ENCODE measurements at places on chromosomes 12 and 14.

DNA sequence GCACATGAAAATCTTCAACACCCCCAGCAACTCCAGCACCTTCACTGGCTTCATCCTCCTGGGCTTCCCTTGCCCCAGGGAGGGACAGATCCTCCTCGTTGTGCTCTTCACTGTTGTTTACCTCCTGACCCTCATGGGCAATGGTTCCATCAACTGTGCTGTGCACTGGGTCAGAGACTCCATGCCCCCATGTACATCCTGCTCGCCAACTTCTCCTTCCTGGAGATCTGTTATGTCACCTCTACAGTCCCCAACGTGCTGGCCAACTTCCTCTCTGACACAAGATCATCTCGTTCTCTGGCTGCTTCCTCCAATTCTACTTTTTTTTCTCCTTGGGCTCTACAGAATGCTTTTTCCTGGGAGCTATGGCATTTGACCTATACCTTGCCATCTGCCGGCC is 11.5 kb upstream of the OR11G2 start:
- peak; percentile 29 for DNase-seq

GRCh38 chr14:64707661-64708060 is 3.4 kb downstream of the PLEKHG3 start:
- DNase-seq, result peak; percentile 35

DNA sequence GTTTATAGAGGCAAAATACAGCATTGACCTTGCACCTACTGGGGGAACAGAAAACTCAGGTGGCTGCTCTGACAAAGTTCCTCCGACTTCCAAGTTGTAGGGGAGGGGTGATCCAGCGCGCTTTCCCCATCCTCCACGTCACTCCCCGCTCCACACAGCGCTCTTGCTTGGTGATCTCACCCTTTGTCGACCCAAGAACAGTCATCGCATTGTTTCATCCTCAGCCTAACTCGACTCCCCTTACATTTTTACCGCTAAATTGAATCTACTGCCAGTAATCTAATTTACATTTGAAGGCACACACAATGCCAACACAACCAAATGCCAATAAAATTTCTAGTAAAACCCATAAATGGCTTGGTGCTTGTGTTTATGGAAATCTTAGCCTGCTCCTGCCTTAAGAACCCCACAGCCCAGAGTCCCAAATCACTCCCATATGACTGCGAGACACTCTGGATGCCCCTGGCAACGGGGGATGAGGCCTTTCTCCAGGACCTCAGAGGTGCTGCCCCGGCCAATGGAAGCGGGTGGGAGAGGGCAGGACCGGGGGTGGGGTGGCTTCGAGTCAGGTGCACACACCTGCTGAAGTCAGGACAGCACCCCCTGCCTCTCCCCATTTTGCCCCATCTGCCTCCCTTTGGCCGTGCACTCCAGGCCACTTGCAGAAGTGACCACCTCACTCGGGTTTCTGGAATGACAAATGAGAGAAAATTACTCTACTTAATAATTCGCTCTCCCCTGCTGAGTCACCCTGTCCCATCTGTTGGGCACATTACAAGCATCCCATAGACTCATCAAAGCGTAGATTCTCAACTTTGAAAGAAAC is 98.2 kb upstream of the GSC start:
- DNase-seq, result no peak

GRCh38 chr14:100733152-100733850 is 6.6 kb downstream of the DLK1 start:
- no peak for DNase-seq

GRCh38 chr14:39276005-39276404 is 42.3 kb downstream of the MIA2 start:
- no peak for DNase-seq

- no peak for DNase-seq
These were observed 13.3 kb downstream of the OS9 start for GRCh38 chr12:57707250-57707649.
